SW480 (cell line): ENCODE measurements at places on chromosomes 16 and 17.
A peak's percentile ranks its signal among the peaks of the same experiment; 100 is the strongest.

GRCh38 chr17:68356520-68356919 lies 65.2 kb downstream of the ARSG start:
- DNase-seq: peak; percentile 86

DNA sequence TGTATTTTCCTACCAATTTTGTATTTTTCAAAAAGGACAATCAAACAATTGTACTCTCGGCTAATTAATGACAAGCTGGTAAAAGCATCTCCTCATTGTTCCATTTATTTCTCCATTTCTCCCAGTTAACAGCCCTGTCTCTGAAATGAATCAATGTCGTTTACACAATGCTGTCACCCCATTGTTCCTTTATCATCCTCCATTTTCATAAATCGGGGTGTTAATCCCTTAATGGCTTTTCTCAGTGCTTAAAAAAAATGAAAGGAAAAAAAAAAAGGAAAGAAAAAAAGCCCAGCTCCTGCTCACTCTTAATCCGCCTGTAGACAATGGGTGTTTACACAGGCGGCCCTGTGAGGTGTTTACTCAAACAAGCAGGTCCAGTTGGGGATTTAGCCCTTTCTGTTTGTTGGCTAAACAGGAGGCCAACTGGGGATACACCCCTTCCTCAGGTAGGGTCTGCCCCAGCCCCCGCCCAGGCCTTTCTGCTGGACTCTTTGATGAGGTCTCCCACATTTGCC lies 86.8 kb upstream of the SALL1 start:
- DNase-seq: no peak

GRCh38 chr17:66531851-66532295 lies 229.5 kb downstream of the PRKCA start:
- DNase-seq: no peak

- no peak for DNase-seq
Measured at GRCh38 chr17:60823515-60823914, 145.9 kb downstream of the BCAS3 start.

DNA sequence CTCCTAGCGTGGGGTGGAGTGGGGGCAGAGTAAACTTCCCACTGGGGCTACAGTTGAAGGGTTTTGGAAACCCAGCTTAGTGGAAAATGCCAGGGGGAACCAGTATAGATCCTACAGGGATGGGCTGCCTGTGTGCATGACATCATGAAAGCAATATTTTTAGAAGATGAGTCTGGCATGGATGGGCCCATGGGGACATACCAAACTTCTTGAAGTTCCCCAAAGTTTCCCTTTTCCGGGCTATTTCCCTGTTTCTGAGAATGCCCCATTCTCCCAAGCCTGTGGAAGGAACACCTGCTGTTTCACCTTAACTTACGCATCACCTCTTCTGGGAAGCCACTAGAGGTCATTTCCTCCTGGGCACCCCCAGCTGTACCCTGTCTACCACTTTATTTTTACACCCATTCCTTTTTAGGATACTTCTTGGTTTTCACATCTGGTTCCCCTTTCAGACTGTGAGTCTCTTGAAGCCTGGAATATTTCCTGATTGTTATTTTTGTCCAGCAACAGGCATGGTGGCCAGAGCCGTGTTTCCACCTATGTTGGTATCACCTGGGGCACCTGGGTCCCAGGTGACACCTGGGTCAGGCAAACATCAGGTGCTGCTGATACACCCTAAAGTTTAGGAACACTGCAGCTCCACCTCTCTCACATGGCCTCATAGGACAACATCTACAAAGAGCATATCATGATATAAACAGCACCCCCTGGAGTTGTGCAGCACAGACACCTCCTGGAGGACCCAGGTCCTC lies 9.8 kb downstream of the SOCS3 start:
- DNase-seq: no peak

DNA sequence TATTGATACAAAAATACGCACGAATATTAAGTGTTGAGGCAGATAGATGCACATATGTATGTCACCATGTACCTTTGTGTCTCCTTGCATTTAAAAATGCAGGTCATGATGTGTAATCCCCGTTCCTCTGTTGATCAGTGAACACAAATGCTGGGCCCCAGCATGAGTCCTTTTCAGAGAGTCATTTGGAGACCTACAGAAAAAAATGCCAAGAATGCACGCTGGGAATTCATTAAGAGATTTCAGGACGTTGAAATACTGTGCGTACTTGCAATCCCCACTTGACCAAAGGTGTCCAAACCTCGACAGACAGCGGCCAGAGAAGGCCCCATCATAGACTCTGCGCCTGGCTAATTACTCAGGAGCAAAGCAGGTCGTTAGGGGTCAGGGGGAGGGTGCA lies 496.0 kb downstream of the MAF start:
- DNase-seq: no peak

DNA sequence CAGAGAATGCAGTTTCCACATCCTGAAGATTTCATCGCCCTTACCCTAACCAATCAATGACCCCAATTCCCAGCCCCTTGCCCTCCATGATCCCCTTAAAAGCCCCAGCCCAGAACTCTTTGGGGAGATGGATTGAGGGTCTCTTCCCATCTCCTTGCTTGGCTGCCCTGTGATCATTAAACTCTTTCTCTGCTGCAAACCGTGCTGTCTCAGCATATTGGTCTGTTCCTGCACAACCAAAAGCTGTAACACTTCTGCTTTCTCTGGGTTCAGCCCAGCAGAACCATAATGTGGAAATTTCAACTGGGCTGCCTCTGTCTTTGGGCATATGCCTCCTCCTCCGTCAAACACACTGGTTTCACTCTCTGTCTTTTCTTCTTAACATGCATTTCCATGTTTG lies 67.0 kb upstream of the NLRP1 start:
- DNase-seq: no peak

DNA sequence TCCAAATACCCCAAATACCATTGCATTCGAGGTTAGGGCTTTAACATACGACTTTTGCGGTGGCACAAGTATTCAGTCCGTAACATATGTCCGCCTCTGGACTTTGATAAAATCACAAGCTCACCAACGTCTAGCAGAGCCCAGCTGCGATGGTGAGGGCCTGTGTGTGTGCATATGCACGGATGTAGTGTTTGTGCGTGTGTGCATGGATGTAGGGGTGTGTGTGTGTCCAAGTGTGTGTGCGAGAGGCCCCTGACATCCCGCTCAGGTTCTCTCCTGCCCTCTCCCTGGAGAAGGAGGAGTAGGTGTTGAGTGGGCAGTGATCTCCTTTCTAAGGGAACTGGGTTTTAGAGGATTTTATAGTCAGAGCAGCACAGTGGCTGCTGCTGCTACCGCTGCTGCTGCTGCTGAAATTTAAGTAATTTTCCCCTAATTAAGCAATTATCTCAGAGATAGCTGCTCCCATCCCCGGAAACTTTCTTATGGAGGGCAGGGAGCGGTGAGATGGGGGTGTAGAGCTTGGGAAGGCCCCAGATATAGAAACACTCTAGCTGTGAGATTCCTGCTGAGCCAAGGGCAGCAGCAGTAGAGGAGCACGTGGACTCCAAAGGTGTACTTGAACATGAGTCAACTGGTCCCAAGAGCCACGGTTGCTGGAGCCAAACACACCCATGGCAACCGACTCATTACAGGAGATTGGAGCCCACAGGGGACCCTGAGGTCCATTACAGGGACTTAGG lies 121.7 kb upstream of the SDK2 start:
- no peak for DNase-seq

- peak; percentile 83 for DNase-seq
Measured at GRCh38 chr17:41695954-41696757, 7.5 kb downstream of the EIF1 start.

DNA sequence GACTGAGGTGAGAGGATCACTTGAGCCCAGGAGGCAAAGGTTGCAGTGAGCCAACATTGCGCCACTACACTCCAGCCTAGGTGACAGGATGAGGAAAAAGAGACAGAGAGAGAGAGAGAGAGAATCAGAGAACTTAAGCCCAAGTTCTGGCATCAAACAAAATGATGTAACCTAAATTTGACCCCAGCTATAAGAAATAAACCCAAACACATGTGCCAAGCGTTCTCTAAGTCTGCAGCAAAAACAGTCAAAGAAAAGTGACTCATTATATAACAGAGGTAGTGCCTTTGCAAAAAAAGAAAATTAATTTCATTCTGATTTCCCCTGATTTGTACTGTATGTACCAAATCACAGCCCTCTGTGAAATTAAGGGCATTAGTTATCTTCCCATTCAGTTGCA lies 89.5 kb downstream of the CDH11 start:
- no peak for DNase-seq

GRCh38 chr17:2749058-2749783 lies at the start of gene CCDC92B:
TSS of gene CCDC92B (minus strand) at chr17:2749652. CDS start at chr17:2735145, 14,507 bp downstream.
- no peak for DNase-seq

GRCh38 chr17:4672751-4673150 lies 31.2 kb downstream of the PELP1 start:
- DNase-seq: no peak

GRCh38 chr16:14444979-14445810 lies 184.9 kb downstream of the PARN start:
- no peak for DNase-seq

DNA sequence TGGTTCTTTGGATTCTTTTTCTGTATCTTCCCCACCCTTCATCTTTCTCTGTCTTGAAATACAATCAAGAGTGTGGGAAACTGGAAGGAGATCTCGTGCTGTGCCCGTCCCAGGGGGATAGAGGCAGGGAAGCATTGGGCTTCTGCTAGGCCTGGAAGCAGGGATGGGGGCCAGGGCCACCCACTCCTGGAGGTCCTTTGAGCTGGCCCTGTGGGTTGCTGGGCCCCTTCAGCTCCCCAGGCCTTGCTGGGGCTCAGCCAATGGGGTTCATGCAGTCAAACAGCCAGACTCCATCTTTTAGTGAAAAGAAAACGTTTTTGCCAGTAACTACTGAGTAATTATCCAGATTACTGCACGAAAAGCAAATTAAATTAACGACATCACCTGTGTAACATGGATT lies 67.8 kb downstream of the CCDC182 start:
- no peak for DNase-seq

GRCh38 chr17:42111871-42112551 lies 503 bp downstream of the DHX58 start:
- DNase-seq: no peak
